ENCODE measurements at places on chromosomes 4 and X.

DNA sequence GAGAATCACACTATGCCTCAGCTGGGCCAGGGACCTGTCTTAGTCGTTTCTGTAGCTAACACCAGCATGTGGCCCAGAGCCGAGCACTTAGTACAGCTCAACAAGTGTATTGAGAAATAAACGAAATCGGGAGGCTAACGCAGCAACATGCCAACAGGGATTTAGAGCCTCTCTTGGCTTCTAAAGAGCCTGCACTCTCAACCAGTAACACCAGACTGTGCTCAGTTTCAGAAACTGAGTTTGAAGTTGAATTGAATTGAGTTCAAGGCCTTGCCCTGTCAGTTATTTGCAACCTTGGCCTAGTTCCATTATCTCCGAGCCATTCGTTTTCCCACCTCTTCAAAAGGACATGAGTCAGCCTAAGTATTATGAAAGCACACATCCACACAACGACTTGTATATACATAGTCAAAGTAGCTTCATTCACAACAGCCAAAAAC lies 71.3 kb upstream of the LDB2 start:
- DNase-seq: no peak

DNA sequence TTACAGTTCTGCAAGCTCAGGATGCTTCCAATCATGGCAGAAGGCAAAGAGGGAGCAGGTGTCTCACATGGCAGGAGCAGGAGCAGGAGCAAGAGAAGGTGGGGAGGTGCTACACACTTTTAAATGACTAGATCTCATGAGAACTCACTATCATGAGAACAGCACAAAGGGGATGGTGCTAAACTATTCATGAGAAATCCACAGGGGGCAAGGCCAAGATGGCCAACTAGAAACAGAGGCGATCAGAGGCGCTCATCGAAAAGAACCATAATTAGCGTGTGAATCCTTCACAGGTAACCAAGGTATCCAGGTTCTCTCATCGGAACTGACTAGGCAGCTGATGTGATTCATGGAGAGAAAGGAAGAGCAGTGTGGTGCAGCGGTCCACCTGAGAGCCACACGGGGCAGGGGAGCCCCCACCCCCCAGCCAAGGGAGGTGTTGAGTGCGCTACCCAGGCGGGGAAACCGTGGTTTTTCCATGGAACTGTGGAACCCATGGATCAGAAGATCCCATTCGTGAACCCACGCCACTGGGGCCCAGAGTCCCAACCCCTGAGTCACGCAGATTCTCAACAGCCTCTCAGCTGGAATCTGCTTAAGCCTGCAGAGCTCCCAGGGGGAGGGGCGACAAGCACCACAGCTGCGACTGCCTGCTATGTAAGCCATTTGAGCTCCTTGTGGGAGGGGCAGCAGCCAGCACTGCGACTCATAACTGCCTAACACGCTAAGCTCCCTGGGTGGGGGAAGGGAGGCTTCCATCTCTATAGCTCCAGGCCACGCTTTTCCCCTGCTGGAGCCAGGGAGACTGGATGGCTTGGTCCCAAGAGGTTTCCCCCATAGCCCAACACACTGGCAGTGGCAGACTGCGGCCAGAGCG lies 46.7 kb downstream of the FGF16 start:
- DNase-seq: no peak

- peak; percentile 93 for DNase-seq
These were observed 10.5 kb downstream of the ACSL1 start for GRCh38 chr4:184815046-184815877.

- DNase-seq: peak; percentile 22
These were observed 55.6 kb upstream of the STS start for GRCh38 chrX:7091923-7092322.

Measured in LNCaP clone FGC (cell line).